ENCODE measurements at places on chromosomes 6 and 20.

DNA sequence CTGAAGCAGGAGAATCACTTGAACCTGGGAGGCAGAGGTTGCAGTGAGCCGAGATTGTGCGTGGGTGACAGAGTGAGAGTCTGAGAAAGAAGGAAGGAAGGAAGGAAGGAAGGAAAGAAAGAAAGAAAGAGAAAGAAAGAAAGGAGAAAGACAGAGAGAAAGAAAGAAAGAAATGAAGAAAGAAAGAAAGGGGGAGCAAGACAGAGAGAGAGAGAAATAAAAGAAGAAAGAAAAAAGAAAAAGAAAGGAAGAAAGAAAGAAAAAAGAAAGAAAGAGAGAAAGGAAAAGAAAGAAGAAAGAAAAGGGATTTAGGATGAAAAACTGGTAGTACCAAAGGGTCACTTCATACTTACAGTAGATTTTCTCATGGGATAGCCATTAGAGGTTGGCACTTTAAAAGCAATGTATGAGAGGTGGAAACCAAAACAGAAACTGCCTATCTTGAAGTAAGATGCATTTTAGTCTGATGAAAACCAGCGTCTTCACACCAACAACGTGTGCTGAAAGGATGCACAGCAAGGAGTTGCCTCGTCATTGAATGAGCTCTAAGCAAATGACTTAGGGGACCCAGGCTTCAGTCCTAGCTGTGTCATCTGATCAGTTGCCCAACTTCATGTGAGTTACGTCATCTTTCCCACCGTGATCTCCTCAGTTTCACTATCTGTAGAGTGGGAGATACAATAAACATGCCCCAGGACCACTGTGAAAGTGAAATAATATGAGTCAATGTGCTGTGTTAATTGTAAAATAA lies 133.9 kb upstream of the NEDD9 start:
- DNase-seq = no peak

DNA sequence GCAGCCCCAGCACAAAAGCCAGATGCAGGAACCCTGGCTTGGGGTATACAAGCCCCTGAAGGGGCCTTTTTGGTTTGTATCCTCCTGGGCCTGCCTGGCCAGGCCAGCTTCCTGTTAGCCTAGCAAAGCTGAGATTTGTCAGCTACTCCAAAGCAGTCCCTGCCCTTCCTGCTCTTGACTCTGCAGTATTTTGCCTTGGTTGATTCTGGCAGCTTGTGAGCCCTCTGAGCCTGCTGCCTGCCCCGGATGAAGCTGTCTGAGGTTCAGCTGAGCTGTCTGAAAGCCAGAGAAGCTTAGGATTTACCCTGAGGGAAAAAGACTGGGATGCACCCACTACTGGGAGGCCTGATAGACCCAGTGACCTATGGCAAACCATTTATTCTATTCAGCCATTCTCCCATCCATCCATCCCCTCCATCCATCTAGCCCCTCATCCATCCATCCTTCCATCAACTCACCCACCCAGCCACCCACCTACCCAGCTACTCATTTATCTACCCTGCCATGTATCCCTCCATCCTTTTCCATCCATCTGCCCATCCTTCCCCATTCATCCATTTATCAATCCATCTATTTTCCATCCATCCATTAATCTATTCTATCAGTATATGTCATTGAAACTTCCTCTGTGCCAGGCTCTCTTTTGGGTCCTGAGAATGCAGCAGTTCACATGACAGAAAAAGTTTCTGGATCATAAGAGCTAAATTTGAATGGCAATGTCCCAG lies 307.5 kb downstream of the DHX35 start:
- DNase-seq = no peak

- DNase-seq = no peak
Measured at GRCh38 chr6:79631693-79632172, 604 bp downstream of the SH3BGRL2 start.

DNA sequence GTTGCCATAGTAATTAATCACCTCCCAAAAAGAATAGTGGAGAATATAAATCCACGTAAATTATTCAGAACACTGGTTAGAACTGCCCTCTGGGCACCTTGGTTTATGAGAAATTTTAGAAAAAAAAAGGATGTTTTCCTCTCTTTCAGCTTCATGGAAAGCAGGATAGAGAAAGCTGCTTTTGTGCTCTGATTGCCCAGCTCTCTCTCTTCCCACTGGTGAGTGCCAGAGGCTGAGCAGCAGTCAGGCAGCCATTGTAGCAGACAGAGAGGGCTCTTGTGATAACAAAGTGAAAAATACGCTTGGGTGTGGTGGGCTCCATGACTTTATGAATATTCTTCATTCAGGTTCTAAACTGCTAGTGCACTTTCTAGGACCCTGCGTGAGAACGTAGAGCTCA lies 26.4 kb downstream of the SLC35F1 start:
- no peak for DNase-seq

- DNase-seq = no peak
Measured at GRCh38 chr20:23096986-23097520, 10.9 kb upstream of the CD93 start.

DNA sequence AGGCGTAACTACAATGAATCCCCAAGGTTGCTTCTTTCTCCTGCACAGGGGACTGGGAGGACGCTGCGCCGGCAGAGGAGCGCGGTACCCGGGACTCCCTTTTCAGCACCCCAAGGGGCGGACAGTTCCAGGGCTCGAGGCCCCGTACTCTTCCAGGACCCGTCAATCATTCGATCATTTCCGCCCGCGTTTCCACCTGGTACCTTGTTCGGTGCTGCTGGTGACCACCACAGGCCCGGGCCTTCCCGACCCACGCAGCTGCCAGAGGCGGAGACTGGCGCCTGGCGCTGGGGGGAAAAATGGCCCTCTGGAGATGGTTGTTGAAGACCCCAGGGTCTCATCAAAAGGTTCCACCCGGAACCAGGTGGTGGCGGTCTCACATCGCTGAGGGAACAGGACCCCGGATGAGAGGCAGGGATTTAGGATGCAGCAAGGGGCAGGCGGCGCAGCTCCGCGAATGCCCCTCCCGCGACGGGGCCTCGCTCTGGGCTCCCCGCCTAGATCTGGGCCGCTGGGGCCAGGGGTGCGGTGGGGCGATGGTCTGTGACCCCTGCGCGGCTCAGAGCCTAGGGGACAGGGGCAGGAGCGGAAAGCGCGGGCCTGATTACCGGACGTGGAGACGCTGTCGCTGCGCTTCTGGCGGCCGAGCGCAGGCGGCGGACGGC lies 744 bp downstream of the VSX1 start:
- DNase-seq = no peak

DNA sequence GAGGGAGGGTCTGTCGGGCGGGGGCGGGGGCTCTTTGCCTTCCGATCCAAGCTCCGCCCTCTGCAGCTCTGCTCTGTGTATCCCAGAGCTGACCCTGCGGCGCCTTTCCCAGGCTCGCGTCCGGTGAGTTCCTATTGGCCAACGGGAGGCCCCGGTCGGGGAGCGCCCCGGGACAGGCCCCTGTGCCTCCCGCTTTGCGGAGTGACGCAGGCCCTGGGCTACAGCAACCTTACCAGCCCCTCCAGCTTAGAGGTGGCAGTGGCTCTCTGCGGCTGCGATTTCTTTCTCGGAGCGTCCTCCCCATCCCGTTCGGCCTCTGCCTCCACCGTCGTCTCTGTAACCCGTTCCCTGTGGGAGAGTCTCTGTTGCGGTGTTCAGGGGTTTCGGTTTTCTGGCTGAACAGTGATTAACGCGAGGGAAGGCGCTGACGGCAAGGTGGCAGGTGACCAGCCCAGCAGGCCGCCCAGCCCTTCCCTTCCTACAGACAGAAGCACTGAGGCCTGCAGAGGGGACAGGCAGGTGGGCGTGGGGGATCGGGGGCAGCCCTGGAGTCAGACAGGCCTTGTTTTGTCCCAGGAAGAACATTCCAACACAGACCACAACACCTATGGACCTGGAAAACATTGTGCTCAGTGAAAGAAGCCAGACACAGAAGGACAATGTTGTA lies 18.1 kb upstream of the CEBPB start:
- DNase-seq = peak; percentile 44

DNA sequence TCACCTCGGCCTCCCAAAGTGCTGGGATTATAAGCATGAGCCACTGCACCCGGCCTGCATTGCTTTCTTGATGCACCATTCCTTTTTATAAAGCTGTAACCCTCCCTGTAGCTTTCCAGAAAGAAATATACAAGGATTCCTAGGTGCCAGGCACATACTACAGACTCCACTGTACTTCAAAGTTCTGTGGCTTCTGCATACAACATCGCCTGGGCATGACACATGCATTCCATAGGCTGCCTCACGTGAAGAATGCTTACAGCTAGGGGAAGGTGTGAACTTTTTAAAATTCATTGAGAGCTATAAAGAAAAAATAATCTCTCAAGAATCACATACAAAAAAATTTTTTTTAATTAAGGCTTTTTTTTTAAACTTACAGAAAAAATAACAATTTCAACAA lies 50.2 kb downstream of the TRAM2 start:
- DNase-seq = no peak

GRCh38 chr6:75493400-75494064 lies at the start of gene FILIP1:
Gene FILIP1 (minus strand): TSS chr6:75493800. CDS start chr6:75414972, 78,828 bp downstream.
- DNase-seq = no peak

DNA sequence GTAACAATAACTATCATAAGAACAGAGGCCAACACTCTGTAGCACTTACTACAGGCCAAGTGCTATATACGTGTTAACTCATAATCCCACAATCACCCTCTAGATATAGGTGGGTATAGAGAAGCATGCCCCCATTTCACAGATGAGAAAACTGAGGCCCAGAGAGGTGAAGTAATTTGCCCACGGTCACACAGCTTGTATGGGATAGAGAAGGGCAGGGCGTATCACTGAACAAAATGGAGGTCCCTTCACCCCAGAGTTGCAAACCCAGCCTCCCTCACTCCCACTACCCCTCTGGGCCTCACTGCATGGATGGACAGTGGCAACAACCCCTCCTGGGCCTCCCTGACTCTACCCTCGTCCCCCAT lies 31.8 kb upstream of the PTGIS start:
- DNase-seq = no peak

Data from DMS79 (cell line).